ENCODE measurements at places on chromosomes 1 and 21.

GRCh38 chr1:9440763-9441194, 98.5 kb upstream of the SLC25A33 start:
- no peak for DNase-seq

DNA sequence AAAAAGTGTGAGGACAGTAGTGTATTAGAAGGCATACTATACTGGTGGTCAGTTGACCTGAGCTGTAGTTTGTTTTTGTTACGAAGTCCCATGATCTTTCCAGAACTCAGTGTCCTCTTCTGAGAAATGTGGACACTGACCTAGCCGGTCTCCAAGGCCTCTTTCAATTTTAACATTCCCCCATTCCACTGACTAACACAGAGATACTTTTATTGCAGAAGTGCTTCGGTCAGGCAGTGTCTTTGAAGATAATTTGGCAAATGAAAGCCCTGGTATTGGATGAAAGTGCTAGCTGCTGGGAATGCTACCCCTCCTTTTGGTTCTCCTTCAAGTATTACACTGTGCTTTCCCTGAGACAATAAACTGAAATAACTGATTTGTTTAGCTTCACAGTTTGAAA, 89.4 kb downstream of the LMO4 start:
- no peak for DNase-seq

DNA sequence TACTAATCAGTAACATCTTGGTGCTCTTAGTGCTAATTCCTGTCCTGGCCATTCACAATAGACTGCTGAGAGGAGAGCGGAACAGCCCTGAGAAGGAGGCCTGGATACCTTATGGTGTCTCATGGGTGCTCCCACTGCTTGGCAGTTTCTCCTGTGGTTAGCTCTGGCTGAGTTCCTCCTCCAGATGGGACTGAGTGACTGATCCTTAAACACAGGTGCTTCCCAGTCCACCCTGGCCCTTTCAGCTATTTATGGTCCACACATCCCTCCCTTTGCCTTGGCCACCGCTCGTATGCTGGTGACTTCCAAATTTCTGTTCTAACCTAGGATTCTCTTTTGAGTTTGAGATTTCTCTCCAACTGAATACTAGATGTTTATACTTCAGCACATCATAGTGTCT, 157.0 kb upstream of the CACNA1E start:
- no peak for DNase-seq

- DNase-seq: no peak
These were observed at the start of gene ETNK2 for GRCh38 chr1:204151552-204152309. ETNK2 (minus strand) TSS chr1:204152044; CDS start chr1:204151852, 192 bp downstream.

- DNase-seq: peak; percentile 29
These were observed 54.7 kb upstream of the MAN1A2 start for GRCh38 chr1:117312453-117313138.

- DNase-seq: no peak
These were observed 162.4 kb upstream of the PTBP2 start for GRCh38 chr1:96559181-96559580.

DNA sequence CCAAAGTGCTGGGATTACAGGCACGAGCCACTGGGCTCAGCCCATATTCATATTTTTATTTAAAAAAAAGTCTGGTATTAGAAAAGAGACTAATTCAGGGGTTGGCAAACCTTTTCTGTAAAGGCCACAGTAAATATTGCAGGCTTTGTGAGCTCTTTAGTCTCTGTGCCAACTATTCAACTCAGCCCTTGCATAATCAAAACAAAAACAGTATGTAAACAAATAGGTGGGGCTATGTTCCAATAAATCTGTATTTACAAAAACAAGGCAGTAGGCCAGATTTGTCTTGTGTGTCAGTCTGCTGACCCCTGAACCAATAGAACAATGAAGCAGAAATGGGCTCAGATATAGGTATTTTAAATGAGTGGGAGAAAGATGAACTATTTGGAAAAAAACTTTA, 49.3 kb downstream of the CDC42BPA start:
- no peak for DNase-seq

DNA sequence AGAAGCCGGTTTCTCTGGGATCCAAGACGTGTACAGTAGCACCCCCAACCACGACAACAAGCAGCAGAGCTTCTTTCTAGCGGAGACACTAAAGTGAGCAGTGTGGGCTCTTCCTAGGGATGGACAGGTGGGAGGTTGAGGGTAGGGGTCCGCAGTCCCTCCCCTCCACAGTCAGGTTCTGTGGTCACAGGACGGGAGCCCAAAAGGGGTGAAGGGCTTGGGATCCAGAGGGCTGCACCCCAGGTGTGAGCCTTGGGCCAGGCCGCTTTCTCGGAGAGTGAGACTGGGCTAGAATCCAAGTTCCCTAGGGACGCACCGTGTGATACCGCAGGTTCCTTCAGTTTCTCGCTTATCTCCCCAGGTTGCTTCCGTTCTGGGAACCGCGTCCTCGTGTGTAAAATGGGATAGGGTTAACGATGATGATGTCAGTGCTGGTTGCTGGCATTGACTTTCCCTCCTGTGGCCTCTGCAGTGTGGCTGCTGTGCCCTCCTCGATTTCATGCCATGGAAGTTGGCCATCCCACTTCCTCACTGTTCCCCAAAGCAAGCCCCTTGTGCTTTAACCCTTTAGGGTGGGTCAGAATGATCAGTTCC, 17.3 kb upstream of the SELENON start:
- no peak for DNase-seq

- peak; percentile 11 for DNase-seq
These were observed 72.2 kb upstream of the CDC42BPA start for GRCh38 chr1:227390525-227390924.

- no peak for DNase-seq
These were observed 161.8 kb upstream of the PDE4B start for GRCh38 chr1:65630855-65631254.

GRCh38 chr1:207402744-207403143, 51.4 kb upstream of the CR2 start:
- no peak for DNase-seq
